ENCODE measurements at places on chromosomes 4 and X. TPM values are rescaled to one million over a fixed set of nuclear protein-coding genes. Genes with fewer than 3 reads are reported as not detected.

DNA sequence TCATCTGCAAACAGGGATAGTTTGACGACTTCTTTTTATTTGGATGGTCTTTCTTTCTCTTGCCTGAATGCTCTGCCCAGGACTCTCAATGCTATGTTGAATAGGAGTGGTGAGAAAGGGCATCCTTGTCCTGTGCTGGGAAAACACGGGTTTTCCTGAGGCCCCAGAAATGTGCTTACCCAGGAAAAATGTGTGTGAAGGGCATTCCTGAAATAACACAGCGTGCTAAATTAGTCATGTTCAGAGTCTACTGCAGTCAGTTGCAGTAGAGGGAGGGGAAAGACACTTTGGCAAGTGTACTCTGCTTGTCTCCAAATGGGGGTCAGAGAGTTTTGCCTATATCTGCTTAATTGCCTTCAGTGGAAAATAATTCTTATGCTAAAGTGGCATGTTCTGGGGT is 153.9 kb downstream of the CCNG2 start:
- no peak for DNase-seq

DNA sequence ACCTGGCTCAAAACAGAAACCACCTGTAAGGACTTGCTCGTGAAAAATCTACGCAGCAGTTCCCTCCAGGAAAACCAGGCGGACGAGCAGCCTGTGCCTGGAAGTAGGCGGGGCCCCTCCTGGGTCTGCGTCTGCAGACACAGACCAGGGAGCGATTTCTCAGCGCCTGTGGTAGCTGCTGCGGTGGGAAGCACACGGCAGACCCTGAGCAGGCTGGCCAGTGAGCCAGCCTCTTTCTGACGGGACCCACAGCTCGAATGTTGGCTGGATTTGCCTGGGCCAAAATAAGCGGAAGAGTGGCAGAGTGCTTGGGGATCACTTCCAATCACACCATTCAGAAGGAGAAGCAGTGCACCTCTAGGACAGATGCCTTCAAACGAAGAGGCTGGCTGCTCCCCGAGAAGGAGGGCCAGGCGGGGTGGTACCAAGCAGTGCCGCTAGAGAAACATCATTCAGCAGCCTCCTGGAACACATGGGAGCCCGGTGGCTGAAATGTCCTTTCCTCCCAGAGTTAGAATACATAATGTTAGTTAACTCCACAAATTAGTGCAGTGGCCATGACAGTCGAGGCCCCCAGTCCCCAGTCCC is 85.9 kb downstream of the GATB start:
- peak; percentile 15 for DNase-seq

DNA sequence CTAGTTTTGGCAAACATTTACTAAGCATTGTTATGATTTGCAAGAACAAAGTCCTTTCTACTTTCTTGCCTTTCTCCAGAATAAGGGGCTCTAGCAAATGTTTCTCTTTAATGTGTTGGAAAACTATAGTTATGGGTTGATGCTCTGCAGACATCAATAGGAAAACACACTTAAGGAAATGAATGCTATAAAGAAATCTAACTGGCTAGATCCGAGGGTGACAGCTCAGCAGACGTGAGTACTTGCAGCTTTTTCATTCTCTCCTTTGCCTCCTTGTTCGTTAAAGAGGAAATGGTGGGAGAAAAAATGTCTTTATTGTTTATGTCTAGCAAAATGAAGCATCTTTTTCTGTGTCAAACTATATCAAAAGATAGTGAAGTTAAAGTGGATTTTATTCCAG is 6.3 kb downstream of the GUCY1B1 start:
- DNase-seq: no peak

- no peak for DNase-seq
Observed at GRCh38 chrX:36388901-36389300, 469.4 kb downstream of the CFAP47 start.

DNA sequence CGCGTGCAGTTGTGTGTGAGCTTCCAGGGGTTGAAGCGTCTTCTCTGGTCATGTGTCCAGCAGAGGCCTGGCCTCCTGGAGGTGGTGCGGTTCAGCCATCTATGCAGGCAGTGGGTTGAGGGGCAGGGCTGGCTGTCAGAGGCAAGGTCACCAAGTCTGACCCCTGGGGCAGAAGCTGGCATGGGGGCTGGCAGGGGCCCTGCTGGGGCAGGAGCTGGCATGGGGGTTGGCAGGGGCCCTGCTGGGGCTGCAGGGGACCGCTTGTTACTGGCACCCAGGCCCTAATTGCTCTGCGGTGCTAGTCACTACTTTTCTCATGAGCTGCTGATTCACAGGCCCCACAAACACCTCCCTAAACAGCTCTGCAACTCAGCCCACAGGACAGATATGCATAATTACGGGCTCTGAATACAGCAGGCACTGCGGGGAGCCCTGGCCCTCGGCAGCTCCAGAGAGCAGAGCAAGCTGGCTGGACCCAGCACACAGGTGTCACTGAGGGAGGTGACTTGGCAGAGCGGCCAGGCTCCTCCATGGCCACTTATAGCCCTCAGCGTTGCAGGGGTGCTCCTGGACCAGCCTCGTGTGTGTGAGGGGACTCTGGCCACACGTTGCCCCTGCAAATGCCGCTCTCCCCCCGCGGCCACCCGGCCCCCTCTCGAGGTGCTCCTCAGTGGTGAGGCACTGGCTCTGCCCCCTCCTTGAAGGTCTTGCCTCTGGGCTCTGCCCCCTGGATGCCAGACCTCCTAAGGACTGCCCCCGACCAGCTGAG is 32.7 kb downstream of the CPLX1 start:
- DNase-seq: no peak

Gene MAGEC1
- total RNA-seq: not detected

Gene MAGEA10
- not detected for total RNA-seq

All from spinal cord (tissue), 10 donors.